IgD-negative memory B cell (primary cell): ENCODE measurements at places on chromosomes 6 and 20. TPM values are rescaled to one million over a fixed set of nuclear protein-coding genes. Genes with fewer than 3 reads are reported as not detected.

Gene DDO
- polyA plus RNA-seq = not detected

Gene FBXO30
- polyA plus RNA-seq = 0.73 TPM

Gene SPDEF
- not detected for polyA plus RNA-seq

Gene TRIM15
- not detected for polyA plus RNA-seq

Gene RSPO4
- not detected for polyA plus RNA-seq

Gene EDEM2
- 51.9 TPM for polyA plus RNA-seq
